ENCODE measurements at places on chromosomes 7 and 10.
A peak's percentile ranks its signal among the peaks of the same experiment; 100 is the strongest.

- DNase-seq = no peak
Measured at GRCh38 chr7:142432377-142432776, 174.5 kb upstream of the PRSS58 start.

- no peak for DNase-seq
Measured at GRCh38 chr7:49773936-49774458, 559 bp downstream of the VWC2 start.

DNA sequence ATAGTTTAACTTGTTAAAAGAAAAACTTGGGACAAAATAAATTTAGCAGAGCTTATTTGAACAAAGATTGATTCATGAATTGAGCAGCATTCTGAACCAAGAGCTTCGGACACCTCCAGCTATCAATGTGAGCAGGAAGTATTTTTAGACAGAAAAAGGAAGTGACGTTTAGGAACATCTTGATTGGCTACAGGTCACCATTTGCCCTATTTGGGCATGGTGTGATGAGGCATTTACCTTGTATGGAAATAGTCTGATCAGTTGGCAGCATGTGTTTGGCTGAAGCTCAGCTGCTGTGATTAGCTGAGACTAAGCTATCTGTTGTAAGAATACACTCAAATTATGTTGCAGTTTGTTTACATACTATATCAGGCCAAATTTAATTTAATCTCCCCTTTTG lies 185.1 kb downstream of the ATRNL1 start:
- no peak for DNase-seq

GRCh38 chr10:86817246-86817645 lies 60.8 kb downstream of the BMPR1A start:
- DNase-seq = no peak

DNA sequence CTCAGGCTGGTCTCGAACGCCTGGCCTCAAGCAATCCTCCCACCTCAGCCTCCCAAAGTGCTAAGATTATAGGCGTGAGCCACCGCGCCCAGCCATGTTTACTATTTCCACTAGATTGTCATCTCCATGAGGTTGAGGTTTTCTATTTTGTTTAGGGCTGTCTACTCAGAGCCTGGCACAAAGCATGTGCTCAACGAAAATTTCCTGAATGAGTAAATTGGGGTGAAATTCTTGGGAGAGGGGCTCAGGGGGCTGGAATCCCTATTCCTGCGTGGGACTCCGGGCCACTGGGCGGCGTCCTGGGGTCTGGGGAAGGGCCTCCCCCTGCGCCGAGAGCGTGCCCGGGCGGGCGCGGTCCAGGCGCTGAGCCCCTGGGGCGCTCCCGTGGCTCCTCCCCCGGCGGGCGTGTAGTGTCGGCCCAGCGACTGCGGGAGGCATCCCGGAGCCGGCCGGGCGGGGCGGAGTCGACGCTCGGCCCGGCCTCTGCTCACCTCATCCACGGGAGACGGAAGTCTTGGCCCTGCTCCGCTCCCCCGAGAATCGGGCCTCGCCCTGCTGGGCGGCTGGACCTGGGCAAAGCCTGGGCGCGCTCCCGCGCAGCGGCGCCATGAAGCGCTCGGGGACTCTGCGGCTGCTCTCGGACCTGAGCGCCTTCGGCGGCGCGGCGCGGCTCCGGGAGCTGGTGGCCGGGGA lies at the start of gene HPS6:
Gene HPS6, plus strand, starts transcription at position 482 of the 693 bp plus-strand sequence. Its CDS starts 126 bp downstream, at position 608.
- DNase-seq = peak; percentile 80

GRCh38 chr10:29788113-29788512 lies 153.3 kb upstream of the SVIL start:
- no peak for DNase-seq

- no peak for DNase-seq
Measured at GRCh38 chr7:86972072-86972471, 87.4 kb downstream of the ELAPOR2 start.

- no peak for DNase-seq
Measured at GRCh38 chr7:159192725-159193453, 48.2 kb upstream of the VIPR2 start.

- no peak for DNase-seq
Measured at GRCh38 chr7:11252011-11252607, 278.4 kb downstream of the PHF14 start.

DNA sequence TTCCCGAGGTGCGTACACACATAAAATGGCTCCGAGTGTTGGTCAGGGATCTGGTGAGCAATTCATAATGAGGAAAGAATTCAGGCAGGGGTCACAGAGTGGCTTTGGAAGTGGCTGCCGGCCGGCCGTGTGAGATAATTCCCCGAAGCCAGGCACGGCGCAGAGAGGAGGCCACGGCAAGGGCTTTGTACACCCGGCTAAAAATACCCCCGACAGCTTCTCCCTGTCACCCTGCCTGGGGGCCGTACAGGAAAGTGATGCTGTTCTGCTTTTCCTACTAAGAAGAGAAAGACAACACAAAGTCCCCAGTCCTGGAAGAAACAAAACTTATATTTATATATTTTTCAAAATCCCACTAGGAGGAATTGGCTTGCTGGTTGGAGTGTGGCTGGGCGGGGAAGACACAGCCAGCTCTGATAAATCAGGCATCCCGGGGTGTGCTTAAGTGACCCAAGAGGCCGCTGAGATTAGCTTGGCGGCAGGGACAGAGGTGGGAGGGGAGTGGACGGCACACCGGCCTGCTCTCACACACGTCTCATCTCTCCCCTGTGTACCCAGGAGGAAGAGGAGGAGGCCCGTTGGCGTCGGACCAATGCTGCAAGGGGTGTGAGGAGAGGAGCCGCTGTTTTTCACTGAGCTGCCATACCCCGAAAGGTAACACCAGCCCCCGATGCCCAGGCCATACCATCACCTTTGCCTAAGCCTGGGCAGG lies 70.5 kb downstream of the ZMIZ1 start:
- DNase-seq = no peak

DNA sequence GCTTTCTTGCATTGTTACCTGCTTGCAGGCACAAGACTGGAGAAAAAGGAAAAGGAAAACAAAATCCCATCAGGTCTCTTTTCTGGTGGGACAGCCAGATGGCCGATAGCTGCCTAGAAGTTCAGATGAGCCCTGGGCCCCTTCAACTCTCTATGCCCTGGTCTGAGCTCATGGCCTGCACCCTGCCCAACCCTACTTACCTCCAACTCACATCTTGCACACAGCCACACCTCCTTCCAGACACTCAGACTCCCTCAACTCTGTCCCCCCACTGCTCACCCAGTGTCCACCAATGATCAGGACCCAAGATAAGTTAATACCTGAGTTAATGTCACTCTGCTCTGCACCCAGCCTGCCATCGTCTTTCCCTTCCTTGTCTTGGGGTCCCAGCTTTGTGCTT lies 10.9 kb downstream of the RBP3 start:
- DNase-seq = no peak

DNA sequence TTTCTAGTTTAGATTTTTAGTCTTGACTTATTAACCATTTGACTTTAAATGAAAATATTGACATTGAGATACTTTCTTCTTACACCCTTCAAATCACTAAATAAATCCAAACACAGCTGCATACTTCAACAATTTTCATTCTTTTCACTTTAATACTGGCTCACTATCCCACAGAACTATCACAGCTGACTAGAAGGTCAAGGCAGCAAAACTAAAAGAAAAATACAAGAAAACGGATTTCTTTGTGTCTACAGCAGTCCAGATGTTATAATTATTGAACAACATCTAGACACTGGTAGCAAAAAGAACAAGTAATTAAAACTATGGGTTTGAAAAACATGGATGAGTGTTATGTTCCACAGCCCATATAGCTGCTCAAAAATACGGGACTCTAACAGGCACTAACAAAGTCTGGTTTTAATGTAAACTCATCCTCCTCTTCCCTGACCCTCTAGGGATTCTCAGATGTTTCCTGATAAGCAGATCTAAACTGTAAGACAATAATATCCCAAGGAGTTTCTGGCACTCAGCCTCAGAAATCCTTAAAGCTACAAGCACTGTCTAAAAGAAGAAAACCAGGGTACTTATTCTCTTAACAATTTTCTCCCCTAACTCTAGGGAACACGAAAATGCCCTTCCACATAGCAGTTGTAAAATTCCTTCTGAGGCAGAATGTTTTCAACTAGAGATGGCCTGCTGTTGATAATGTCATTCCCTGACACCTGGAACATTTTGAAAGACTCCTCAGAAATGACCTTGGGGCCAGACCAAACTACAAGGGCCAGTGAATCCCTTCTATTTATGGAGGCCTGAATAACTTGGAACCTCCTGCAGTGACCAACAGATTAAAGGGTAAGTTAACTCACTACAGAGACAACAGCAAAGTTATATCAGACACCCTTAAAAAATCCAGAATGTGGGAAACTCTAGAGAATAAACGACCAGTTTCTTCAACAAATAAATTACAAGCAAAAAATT lies 12.8 kb downstream of the DNMBP start:
- no peak for DNase-seq

GRCh38 chr7:107304636-107305035 lies 135.8 kb downstream of the HBP1 start:
- DNase-seq = no peak

GRCh38 chr10:121845044-121845784 lies 82.6 kb downstream of the ATE1 start:
- DNase-seq = no peak

DNA sequence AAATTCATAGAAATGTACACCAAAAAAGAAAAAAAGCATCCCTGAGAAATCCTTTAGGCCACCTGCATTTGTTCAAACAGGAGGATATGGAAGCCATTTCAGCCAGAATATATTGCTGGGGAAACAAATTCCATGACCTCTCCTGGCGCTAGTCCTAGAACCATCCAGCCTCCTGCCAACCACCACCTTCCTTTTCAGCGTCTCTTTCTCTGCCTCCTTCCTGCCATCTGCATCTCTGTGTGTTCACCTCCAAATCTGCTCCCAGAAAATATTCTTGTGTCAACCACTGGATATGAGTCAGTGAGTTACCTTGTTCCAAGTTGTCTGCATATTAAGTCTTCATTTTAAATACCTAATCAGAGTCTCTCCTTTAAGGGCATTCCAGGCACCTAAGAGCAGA lies 50.6 kb upstream of the NPY start:
- DNase-seq = no peak

- no peak for DNase-seq
Measured at GRCh38 chr7:108424013-108424412, 32.2 kb downstream of the NRCAM start.

DNA sequence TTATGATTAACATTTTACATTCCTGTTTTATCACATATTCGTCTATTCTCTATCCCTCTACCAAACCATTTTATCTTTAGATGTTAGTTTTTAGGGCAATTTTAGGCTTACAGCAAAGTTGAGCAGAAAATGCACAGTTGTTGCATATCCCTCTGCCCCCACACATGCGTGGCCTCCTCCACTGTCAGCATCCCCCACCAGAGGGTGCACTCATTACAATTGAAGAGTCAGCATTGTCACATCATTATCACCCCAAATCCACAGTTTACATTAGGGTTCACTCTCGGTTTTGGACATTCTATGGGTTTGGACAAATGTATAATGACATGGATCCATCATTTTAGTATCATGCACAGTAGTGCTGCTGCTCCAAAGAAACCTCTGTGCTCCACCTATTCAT lies 86.4 kb downstream of the WDR37 start:
- peak; percentile 37 for DNase-seq

DNA sequence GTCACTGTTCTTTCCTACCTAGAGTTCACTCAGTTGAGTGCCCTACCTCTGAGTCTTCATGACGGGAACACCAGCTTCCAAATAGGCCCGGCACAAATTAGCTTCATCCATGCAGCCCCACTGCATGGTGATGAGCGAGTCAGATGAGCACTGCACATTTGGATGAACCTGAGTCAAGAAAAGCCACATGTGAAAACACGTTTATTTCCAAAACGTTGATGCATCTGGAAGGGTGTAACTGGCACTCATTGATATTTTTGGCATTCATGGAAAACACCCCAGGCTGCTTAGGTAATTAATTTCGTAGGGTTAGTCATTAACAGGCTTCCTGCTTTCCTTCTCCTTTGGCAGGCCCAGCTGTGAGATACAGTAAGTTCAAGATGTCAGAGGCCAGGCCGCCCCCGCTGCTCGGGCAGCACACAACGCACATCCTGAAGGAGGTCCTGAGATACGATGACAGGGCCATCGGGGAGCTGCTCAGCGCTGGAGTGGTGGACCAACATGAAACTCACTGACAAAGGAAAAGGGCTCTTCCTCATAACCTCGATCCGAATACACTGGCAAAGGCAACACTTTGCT lies 725.2 kb downstream of the SUGCT start:
- no peak for DNase-seq

DNA sequence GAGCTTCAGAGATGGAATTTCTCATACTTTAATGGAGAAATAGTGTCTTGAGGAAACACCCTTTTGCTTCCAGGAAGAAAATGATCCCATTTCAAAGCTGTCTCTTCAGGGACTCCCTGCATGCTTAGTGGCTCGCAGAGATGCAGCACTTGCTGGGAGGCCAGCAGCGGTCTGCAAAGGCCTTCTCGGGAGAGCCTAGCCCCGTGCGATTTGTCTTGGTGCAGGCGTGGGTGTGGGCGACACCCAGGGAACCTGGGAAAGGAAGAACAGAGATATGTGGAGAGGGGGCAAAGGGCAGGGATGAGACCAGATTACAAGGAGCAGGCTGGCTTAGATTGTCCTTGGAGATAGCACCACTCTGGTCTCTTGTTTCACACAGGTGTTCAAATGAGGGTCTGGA lies 352.3 kb upstream of the PODXL start:
- no peak for DNase-seq

DNA sequence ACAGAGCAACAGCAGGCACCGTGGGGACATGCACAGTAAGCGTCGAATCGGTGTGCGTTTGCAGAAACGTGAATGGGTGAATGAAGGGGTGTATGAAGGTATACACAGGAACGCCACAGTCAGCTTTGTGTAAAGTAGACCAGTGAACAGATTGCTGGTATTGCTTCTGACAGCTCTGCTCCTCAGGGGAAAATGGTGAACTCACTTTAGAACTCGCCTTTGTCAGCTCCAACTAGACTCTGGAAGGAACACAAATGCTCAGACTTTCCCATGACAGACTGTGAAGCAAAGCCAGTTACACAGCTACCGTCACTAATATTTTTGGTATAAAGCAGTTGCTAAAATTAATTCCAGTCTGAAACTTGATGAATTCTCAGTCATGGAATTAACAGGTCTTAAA lies 78.9 kb downstream of the CUX1 start:
- no peak for DNase-seq

DNA sequence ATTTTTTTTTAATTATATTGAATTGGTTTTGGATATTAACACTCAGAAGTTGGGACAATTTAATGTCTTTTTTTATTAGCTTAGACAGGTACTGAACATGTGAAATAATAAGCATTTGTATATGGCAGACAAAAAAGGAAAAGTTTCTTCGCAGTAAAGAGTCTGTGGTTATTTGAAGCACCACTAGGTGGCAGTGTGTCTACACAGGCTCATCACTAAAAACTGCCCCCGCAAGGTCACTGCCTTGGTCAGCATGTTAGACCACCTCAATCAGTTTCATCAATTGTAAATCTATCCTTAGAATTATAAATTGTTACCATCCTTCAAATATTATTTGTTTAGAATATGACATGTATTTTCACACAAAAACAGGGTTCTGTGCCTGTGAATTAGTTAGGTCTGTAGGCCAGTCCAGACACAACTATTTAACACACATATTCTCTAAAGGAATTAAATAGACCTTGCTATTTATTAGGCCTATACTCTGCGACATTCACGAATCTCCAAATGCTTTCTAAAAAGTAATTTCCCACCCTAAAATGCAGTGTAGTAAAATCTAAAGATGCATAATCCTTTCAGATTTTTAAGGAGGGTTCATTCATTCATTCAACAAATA lies 17.0 kb downstream of the PNLIPRP3 start:
- DNase-seq = peak; percentile 20

- peak; percentile 60 for DNase-seq
Measured at GRCh38 chr10:123994417-123995081, 98.8 kb downstream of the CHST15 start.

Data from globus pallidus (tissue), 1 donor.